ENCODE measurements at places on chromosomes 6 and 20. TPM values are rescaled to one million over a fixed set of nuclear protein-coding genes. Genes with fewer than 3 reads are reported as not detected.

Gene ELOVL4
- total RNA-seq = 1.7 TPM

Gene ZNF334
- not detected for total RNA-seq

Gene SRMS
- total RNA-seq = not detected

Gene C6orf118
- total RNA-seq = not detected

Gene CLVS2
- total RNA-seq = not detected

Gene SOX18
- total RNA-seq = 0.12 TPM

Gene RSPO3
- not detected for total RNA-seq

Gene ATAT1
- total RNA-seq = 11.3 TPM

Gene GRIK2
- 0.88 TPM for total RNA-seq

Gene SLC32A1
- total RNA-seq = not detected

Gene MEP1A
- not detected for total RNA-seq

Gene NEDD9
- total RNA-seq = 11.5 TPM

Gene FAM209A
- 0.12 TPM for total RNA-seq

Gene PRKN
- total RNA-seq = not detected

Gene LZTS3
- 3.4 TPM for total RNA-seq

Gene OVOL2
- not detected for total RNA-seq

All from RPMI7951 (cell line).